AG09309 (cell line): ENCODE measurements at places on chromosomes 2 and 18.

- DNase-seq, result no peak
These were observed 4.6 kb downstream of the GTF3C2 start for GRCh38 chr2:27351802-27352598.

DNA sequence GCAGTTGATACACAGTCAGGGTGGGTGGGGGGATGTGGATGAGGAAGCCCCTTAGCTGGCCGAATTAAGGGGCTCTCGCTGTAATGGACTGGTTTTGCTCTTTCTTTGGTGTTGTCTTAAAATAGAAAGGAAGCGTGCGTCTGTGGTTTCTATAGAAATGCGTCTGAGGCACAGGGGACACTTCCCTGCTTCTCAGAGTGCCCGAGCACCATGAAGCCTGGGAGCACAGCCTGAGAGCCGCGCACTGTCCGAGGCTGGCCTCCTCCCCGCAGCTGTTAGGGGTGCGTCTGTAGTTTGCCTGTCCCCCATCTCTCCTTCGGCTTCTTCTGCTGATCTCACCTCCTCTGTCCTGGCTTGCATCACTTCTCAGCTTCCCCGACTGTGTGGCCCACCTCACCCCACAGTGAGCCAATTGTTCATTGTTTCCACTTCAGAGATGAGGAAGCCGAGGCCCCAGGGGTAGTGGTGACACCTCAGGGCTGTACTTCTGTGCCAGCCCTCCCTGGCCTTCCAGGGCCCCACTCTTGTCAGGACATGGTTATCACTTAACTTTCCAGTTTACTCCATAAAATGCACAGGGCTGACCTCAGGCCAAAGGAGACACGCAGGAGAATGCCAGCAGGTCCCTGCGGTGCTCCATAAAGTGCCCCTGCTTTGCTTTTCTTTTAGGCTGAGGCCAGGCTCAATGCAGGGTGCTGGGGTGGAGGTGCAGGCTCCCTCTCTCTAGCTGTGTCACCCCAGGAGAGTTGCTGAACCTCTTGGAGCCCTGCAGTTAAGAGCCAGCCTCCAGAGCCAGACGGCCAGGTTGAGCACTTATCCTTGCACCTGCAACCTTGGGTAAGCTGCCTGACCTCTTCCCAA lies 210.6 kb downstream of the SEPTIN10 start:
- no peak for DNase-seq

GRCh38 chr2:106991866-106992265 lies 105.9 kb upstream of the ST6GAL2 start:
- no peak for DNase-seq

DNA sequence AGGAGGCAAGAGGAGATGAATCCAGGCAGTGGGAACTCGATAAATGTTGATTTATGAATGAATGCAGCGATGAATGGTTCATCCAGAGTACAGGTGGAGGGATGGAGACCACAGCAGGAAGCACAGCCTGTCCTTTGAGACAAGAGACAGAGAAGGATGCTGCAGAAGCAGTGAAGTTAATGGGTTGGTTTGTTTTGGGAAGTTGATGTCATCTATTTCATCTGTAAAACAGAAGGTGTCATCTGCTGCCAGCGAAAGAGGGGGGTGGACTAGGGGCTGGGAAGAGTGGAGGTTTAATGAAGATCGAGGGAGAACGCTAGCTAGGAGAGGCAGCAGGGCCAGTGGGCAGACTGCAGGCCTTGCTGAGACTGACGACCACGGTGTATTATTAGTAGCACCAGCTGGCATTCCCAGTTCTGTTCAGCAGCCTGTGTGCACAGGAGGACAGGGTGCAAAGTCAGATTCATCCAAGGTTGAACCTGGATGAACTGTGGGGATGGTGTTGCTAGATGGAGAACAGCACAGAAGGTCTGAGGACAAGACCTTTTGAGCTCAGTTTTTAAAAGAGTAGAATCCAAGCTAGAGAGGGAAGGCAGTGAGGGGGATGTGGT lies 120.3 kb upstream of the CAPN13 start:
- DNase-seq, result no peak

- no peak for DNase-seq
These were observed 205.9 kb upstream of the ARL4C start for GRCh38 chr2:234702731-234703225.

- peak; percentile 99 for DNase-seq
These were observed 13.8 kb downstream of the MLPH start for GRCh38 chr2:237500681-237501424.

DNA sequence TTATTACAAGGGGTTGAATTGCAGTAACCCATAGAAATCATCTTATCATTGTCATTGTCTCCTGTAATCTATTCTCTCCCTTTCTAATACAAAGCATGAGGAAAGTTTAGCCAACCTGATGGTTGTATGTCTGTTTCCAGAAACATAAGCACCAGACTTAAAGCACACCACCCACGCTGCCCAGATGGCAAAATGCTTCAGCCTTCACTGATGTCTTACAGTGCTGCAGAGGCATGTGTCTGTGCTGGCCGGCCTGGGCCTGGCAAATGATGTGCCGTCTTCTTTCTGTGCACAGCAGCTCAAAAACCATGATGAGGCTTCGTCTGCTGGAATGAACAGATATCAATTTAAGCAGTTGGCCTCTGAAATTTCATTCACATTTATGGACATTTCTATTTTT lies 443.0 kb upstream of the RGPD4 start:
- no peak for DNase-seq

GRCh38 chr2:24453379-24454073 lies 37.5 kb upstream of the NCOA1 start:
- DNase-seq, result no peak

DNA sequence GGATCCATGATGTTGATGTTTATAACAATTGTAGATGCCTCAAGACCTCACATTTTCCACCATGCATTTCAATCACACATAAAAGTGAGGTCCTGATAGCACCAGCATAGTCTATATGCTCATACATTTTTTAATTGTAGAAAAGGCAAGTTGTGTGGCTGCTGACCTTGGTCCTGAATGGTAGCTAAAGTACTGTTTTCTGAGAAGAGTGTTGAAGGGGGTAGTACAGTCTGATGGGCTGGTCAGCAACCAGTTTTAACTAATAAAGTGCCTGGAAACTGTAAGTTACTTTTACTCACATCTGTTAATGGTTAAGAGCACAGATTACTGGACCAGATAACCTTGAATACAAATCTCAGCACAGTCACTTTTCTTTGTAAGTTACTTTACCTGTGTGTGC lies 15.9 kb downstream of the ZNF638 start:
- no peak for DNase-seq

DNA sequence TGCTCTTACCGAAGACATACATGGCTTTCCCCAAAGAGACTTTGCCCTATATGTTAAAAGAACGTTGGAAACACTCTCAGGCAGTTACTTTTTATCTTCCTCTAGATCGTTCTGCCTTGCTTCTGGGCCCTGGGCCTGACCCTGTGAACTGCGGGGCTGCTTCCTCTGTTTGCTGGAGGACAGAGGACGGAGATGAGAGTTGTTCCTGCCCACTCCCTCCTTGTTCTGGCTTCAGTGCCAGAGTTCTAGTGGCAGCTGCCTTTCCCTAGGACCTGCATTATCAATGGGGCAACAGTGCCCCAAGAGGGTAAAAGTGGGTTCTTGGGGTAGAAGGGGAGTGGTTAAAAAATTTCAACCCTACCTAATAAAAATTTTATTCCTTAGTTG lies 6.5 kb upstream of the FN1 start:
- DNase-seq, result no peak

DNA sequence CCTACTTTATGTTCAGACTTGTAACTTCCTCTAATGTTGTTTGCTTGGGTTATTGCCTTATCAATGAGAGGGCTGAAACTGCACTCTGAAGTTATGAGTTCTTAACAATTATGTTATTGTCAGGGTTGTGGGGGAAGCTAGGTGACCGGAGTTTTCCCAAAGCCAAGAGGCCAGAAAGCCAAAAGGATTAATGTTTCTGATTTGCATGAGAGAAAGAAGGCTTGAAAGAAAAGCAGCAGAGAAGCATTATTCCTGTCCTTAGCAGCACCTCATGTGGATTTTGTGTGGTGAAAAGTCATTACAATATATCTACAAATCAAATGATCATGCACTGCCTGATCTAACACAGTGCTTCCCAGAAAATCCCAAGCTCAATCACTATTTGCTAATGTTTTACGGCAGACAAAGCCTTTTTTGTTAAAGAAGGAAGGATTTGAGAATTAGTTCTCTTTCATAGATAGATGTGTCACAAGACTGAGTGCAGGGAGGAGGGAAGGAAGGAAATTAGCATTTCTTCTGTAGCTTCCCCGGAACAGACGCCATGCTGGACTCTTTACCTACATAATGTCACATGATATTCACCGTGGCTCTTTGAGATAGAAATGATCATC lies 203.2 kb downstream of the ALK start:
- no peak for DNase-seq

- DNase-seq, result no peak
These were observed 8.9 kb upstream of the LTBP1 start for GRCh38 chr2:32937602-32938448.

GRCh38 chr2:186348200-186348599 lies 137.9 kb upstream of the ZC3H15 start:
- no peak for DNase-seq

GRCh38 chr2:176642074-176642473 lies 372.8 kb downstream of the MTX2 start:
- peak; percentile 29 for DNase-seq

DNA sequence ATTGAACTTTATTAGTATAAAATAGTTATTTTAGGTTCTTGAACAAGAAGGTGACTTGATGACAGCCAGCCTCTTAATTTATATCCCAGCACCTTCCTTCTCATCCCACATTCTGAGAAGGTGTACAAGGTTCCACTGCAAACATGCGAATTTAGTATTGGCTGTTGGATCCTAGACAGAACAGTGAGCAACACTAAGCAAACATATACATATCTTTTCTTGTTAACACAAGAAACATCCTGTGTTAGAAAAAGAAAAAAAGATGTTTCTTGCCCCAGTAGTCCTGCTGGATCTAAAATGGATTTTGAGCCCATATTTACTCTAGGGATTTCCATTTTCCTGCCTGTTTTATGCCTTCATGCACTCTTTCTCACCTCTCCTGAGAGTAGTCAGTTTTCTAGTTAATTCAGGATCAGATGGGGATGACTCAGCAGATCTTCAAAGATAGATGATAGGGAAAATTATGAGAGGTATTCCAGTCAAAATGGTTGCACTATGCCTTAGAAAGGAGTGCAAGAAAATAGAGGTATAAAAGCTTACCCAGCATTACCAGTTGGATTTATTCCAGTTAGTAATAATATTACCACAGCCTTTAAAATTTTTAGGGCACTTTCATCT lies 336.5 kb downstream of the MEIS1 start:
- DNase-seq, result no peak
